ENCODE measurements at places on chromosomes 11 and 22.

DNA sequence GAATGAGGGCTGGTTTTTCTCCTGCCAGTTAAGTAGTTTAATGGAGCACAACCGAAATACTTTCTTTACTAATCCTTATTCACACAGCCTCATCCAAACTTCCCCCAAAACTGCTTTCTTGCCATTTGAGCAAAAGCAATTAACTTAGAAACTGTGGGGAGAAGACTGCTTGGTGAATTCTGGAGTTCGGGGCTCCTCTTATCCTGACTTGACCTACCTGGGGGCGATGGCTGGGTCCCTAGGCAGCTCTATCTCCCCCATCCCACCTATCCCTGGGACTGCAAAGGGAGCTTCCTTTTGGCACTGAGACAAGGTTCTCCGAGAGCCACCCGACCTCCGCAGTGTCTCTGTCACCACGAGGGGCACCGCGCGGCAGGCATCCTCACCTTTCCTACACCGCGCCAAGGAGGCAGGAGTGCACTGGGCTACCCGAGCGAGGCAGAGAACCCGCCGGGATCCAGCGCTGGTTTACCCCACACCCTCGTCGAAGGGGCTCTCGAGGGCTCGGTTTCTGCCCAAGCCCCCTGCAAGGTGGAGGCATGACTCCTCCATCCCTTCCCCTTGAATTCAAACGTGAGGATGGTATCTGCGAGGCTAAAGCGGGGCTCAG is 759 bp downstream of the DESI1 start:
- DNase-seq: no peak

DNA sequence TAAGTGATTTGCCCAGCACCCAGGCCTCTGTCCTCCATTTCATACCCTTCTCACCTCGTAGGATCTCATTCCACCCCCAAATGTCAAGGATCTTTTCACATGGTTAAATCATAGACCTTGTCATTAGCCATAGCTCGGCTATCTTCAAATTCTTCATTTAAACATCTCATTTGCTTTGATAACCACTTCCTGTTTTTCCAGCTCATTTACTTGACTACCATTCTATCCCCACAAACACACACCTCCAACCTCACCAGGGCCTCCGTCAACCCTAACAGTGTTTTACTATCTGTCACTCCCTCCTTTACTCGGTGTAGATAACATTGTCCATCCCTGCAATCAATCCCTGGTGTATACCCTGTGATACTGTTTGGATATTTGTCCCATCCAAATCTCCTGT is 36.8 kb upstream of the LARGE1 start:
- DNase-seq: no peak

- no peak for DNase-seq
These were observed 136.8 kb downstream of the KIF18A start for GRCh38 chr11:27971171-27971570.

GRCh38 chr11:132101881-132102280 is 731.5 kb downstream of the NTM start:
- no peak for DNase-seq

DNA sequence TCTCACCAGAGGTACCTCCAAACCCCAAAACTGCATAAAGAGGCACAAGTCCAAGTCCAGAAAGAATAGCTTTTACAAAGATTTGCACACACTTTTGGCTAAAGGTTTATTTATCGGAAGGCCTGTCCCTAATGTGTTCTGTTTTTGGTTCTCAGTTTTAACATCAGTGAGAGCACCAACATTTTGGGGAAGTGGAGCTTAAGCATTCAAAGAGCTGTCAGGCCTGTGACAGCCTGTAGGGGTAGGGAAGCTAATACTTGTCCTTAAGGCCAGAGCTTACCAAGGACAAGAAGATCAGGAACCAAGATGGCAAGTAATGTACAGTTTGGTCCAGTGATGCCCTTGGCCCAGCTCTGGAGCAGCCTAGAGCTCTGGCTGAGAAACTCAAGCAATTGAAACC is 38.9 kb upstream of the SCUBE2 start:
- DNase-seq: no peak

GRCh38 chr22:41907436-41908401 is 7.2 kb downstream of the SHISA8 start:
- DNase-seq: no peak

DNA sequence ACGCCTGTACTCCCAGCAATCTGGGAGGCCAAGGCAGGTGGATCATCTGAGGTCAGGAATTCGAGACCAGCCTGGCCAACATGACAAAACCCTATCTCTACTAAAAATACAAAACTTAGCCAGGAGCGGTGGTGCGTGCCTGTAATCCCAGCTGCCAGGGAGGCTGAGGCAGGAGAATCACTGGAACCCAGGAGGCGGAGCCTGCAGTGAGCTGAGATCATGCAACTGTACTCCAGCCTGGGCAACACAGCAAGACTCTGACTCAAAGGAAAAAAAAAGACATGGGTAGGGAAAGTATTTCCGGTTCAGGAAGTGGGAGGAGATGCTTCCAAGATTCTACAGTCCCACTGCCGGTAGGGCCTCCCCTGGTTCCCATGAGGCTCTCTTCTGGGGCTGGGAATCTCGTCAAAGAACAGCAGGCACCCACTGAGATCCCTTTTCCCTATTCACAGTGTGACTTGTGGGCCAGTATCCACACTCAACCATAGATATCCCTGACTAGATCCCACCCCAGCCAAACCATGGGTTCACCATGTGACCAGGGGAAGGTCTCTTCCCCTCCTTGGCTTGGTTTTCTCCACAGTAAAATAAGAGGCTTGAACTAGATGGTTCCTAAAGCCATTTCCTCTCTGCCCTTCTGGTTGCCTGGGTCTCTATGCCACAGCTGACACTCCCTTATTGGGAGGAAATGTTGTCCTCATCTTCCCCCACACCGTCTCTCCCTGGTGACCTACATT is 443.3 kb downstream of the BUD13 start:
- DNase-seq: no peak

DNA sequence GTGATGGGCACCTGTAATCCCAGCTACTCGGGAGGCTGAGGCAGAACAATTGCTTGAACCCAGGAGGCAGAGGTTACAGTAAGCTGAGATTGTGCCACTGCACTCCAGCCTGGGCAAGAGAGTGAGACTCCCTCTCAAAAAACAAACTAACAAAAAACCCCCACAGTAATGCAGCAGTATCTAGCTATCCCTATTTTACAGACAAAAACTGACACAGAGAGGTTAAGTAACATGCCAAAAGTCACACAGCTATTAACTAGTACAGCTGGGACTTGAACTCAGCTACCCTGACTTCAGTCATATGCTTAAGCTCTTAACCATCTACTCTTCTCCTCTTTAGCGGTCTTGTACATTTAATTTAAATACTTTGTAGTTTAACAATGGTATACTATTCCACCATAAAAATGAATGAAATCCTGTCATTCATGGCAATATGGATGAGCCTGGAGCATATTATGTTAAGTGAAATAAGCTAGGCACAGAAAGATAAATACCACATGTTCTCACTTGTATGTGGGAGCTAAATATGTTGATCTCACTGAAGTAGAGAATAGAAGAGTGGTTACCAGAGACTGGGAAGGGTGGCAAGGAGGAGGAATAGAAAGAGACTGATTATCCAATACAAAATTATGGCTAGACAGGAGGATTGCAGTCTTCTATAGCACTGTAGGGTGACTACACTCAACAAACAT is 82.8 kb downstream of the DENND5A start:
- no peak for DNase-seq

- peak; percentile 92 for DNase-seq
These were observed 2.6 kb upstream of the VWCE start for GRCh38 chr11:61297746-61298145.

- no peak for DNase-seq
These were observed 13.4 kb downstream of the PRDM10 start for GRCh38 chr11:129989149-129989813.

GRCh38 chr22:42889304-42889703 is 32.2 kb upstream of the ARFGAP3 start:
- no peak for DNase-seq

DNA sequence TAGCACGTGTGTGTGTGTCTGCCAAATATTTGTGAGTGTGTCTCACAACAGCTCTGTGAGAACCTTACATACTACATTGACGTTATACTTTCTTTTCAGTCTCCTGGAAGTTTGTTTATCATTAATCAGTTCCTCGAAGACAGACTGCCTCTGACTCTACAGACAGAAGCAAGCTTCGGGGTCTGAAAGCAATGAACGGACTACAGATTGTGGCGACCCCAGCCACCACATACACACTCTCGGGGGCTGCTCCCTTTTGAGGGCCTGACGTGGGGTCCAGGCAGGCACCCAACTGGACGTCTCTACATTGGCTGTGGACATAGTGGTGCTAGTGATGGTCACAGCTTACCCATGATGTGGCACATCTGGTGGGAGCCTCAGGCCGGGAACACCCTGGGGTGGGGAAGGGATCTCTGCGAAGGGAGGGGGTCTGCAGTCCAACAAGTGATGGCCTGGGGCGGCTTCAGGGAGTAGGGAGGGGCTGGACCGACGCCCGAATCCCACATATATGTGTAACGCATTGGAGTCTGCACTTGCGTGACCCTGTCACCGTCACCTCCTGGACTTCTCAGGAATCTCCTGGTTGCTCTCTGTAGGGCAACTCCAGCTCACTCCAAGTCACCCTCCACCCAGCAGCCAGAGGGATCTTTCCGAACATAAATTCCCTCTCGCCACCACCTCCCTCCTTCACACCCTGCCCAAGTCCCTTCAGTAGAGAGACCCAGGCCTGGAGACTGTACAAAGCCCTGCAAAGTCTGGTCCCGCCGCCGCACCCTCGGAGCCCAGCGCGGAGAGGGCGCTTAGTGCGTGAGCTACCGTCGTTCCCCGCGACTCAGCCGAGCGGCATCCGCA is 30.4 kb upstream of the TRIM29 start:
- no peak for DNase-seq

DNA sequence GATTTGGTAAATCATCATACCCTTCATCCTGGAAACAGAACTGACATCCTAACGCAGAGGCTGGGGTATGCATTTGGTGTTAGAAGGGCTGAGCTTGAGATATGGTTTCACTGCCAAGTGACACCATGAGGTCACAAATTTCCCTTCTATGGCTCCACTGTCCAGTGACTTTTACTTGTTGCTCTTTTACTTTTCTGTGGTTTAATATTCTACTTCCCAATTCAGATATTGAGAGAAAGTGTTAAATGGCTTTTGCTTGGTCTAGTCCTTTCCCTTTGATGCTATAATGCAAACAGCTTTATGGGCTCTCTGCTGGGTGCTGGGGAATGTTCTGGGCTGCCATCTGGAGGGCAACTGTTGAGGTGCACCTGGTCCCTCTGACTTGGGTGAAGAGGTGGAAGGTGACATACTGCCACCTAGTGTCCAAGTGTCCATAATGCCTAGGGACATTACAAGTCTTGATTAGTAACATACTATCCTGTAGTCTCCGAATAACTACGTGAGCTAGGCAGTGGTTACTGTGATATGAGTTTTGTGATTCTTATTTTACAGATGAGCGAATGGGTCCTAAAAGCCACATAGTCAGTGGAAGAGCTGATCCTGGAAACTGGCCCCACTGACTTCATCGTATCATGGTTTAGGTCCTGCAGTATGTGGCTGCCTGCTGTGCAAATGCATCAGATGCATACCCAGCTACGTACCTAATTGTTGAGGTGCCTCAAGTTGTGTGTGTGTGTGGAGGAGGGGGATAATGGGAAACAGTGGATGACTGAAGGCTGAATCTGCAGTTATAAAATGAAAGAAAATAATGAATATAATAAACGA is 149.1 kb upstream of the RAG2 start:
- DNase-seq: peak; percentile 92

DNA sequence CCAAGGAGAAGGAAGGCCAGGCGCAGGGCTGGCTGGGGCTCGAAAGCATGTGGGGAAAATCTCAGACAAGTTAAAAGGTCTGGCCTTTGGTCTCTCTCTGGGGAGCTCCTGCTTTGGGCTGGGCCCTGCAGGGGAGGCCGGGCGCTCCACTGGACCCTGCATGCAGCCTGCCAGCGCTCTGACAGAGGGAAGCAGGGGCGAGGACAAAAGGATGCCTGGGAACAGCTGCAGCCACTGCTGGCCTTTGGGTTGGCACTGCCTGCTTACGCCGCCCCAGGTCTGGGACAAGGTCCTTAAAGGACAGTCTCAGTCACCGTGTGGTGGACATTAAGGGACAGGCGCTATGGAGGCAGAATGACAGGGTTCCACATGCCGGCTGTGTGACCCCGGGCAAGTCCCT is 56.4 kb upstream of the TTLL12 start:
- DNase-seq: no peak

GRCh38 chr11:10494636-10495463 is 39.8 kb downstream of the AMPD3 start:
- no peak for DNase-seq

DNA sequence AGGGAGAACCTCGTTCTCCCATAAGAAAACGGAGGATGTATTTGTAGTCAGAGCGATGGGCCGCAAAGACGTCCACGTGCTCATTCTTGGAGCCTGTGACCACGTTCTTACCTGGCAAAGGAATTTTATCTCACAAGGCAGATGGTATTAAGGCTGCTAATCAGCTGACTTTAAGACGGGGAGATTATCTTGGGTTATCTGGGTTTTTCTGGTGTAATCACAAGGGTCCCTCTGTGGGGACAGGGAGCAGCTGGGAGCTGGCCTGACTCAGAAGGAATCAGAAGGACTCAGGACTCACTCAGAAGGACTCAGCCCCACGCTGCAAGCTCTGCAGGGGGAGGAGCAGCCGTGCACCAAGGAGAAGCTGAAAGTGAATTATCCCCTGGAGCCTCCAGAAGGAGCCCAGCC is 7.5 kb upstream of the SIGIRR start:
- no peak for DNase-seq

All from brain microvascular endothelial cell (primary cell).